ENCODE measurements at places on chromosomes 12 and 14.

DNA sequence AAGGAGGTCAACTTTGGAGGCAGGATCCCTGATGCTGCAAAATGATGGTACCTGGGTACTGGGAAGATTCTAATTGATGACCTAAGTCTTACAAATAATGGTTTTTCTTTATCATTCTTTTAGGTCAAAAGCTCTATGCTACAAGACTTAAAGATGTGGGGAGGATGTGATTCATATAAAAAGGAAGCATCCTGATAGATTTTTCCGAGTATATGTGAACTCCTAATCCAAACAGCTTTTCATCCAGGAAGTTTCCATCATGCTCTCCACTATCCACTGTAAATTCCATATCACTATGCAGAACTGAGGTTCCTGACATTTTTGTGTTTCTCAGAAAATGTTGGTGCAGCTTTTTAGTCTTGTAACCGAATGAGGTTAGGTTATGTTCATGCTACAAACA lies 293.2 kb downstream of the PAWR start:
- DNase-seq: no peak

- no peak for DNase-seq
Measured at GRCh38 chr14:100967930-100968329, 64.4 kb upstream of the RTL1 start.

GRCh38 chr12:54213079-54213478 lies 24.3 kb upstream of the SMUG1 start:
- no peak for DNase-seq

GRCh38 chr14:33098016-33098415 lies 159.3 kb downstream of the NPAS3 start:
- DNase-seq: no peak

GRCh38 chr14:105847400-105847799 lies 321.0 kb downstream of the TMEM121 start:
- no peak for DNase-seq

- DNase-seq: no peak
Measured at GRCh38 chr12:76074701-76075336, 9.7 kb downstream of the NAP1L1 start.

DNA sequence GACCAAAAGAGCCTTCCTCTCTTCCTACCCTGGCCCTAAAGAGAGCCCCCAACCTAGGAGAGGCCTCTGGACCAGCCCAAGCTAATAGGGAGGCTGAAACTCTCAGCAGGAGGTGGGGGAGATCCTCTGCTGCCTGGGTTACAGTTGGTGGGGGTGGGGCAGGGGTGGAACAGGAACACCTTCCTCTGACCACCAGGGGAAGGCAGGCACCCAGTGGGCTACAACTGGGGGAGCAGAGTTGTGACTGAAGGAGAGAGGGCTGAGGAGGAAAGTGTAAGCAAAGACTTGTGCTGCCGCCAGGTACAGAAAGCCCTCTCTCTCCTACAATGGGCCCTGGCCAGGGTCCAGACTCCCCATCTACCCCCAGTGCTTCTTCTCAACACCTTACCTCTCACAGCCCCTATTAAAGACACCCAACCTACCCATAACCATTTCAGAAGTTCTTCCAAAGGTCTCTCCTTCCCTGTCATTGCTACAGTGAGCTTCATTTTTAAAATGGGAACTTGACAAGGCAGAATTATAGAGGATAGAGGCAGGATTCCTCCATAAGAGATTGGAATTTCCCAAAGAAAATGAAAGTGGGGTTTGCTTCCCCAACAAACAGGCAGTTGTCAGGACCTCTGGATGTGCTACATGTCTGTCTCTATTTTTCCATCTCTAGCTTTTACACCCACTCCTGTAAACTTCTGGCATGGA lies 1.4 kb downstream of the MYO1A start:
- no peak for DNase-seq

- DNase-seq: no peak
Measured at GRCh38 chr12:42364692-42365091, 38.7 kb downstream of the PPHLN1 start.

DNA sequence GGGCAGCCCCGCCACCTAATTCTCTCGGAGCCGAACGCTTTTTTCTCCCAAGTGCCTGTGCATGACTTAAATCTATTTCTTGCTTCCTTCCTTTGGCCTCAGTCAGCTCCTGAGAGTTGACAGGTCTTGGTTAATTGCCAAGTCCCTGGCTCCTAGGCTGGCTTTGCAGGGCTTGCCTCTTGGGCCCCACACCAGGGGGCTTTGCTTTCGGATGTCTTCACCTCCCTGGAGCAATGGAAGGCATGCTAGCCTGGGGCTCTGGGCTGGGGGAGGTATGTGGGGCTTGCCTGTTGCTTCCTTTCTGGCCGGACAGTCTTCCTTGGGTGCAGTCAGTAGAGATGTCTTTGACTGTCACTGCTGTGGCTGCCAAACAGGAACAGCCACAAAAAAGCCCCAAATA lies 2.2 kb upstream of the KRT80 start:
- DNase-seq: no peak
